Neural crest cell (in vitro differentiated cells): ENCODE measurements at places on chromosomes 7 and 10. TPM values are rescaled to one million over a fixed set of nuclear protein-coding genes. Genes with fewer than 3 reads are reported as not detected.
A peak's percentile ranks its signal among the peaks of the same experiment; 100 is the strongest.

The MYPN gene
- not detected in 2 replicates for total RNA-seq

The HYAL4 gene
- total RNA-seq = not detected in 2 replicates

The ZNF503 gene
- total RNA-seq = 14.6 and 15.9 TPM in 2 replicates

The CNOT4 gene
- total RNA-seq = 27.6 and 31.1 TPM in 2 replicates

The ZCCHC24 gene
- 24.3 and 26.5 TPM in 2 replicates for total RNA-seq

The SPACDR gene
- total RNA-seq = 1.0 and 1.4 TPM in 2 replicates

The FAM25G gene
- not detected in 2 replicates for total RNA-seq

The PLAU gene
- 3.5 and 4.2 TPM in 2 replicates for total RNA-seq

The CYP2C19 gene
- not detected in 2 replicates for total RNA-seq

The RAB11FIP2 gene
- 14.2 and 15.3 TPM in 2 replicates for total RNA-seq

The PRPS1L1 gene
- not detected in 2 replicates for total RNA-seq

DNA sequence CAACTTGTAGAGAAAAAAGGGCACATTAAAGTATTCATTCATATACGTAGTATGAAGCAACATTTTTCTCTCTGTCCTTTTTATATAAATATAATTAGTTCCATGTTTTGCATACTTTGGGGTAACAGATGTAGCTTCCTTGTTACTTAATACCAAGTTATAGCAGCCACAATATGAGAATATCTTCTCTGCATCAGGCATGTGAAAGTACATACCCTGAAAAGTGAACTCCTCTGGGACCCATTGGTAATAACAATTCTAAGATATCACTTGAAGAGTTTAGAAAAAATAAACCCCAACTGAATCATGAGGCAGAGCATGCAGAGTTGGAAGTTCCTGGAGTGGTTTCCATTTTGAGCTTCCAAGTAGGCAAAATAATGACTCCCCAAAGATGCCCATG lies 2.4 kb upstream of the CRPPA start:
- no peak for DNase-seq

DNA sequence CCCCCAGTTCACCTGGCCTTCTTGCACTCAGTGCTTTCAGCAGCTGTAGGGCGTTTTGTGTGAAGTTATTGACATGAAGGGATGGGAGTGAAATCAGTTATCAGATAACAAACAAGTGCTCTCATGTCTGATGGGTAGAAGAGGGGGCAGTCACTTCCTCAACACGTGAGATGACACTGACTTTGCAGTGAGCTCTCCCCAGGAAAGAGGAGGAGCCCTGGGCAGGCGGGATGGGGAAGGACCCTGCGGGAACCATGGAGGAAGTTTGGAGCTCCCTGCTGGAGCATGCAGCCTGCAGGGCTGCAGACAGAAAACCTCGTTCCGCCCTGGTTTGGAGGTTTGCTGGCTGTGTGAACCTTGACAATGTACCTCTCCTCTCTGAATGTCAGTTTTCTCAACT lies 38.7 kb downstream of the GPR26 start:
- DNase-seq = no peak

DNA sequence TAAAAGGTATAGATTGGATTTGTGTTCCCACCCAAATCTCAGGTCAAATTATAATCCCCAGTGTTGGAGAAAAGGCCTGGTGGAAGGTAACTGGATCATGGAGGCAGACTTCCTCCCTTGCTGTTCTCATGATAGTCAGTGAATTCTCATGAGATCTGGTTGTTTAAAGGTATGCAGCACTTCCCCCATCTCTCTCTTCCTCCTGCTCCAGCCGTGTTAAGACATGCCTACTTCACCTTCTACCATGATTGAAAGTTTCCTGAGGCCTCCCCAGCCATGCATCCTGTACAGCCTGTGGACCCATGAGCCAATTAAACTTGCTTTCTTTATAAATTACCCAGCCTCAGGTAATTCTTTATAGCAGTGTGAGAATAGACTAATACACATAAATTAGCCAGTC lies 39.1 kb downstream of the HTR7 start:
- no peak for DNase-seq

DNA sequence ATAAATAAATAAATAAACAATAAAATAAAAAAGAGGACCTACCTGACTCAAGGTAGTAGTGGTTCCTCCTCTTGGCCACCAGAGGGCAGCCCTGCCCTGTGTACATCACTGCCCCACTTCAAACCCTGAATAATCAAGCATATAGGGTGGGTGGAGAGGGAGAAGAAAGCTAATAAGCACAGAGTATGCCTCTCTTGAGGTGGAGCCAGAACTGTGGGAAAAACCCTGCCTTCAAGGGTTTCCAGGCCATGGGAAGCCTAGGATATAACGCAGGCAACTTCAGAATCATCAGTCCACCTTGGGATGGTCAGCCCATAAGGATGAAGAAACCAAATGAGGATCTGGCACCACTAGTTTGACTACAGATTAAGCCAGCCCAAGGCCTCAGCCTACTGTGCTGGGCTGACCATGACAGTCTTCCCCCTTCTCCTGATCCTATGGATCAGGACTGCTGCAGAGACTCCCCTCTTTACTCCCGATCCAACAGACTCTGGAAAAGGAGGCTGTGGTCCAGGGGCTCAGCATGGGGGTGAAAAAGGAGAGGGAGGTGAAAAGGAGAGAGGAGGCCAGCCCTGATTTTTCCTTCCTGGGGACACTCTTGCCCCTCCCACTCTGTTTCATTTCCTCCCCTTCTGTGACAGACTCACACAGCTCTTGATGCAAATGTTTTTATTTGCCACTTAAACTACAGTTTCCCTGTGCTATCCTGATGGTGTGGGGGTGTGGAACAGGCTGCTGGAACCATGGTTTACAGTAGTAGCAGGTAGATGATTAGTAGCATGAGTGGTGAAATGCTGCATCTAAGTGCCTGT lies 10.1 kb downstream of the AVPI1 start:
- no peak for DNase-seq

GRCh38 chr10:131810036-131810804 lies 90.6 kb upstream of the PPP2R2D start:
- no peak for DNase-seq

GRCh38 chr10:8004469-8005000 lies 50.0 kb upstream of the GATA3 start:
- no peak for DNase-seq

- DNase-seq = no peak
Measured at GRCh38 chr10:123133541-123134342, 2.0 kb upstream of the HMX3 start.

DNA sequence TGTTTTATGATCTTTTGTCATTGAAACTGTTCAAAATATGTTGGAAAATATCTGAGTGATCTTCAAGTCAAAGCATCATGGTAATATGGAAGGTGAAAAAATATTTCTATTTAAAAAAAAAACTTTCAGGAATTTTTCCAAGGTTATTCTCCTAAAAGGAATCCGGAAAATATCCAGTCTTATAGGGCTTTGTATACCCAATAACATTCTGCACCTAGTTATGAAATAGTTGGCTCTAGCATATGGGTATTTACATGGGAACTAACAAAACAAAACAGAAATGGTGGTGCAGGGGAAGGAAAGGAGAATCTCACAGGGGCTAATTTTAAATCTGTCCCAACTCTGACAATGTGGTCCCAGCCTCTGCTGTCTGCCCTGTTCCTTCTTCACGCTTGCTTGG lies 167.1 kb upstream of the RHEB start:
- no peak for DNase-seq

DNA sequence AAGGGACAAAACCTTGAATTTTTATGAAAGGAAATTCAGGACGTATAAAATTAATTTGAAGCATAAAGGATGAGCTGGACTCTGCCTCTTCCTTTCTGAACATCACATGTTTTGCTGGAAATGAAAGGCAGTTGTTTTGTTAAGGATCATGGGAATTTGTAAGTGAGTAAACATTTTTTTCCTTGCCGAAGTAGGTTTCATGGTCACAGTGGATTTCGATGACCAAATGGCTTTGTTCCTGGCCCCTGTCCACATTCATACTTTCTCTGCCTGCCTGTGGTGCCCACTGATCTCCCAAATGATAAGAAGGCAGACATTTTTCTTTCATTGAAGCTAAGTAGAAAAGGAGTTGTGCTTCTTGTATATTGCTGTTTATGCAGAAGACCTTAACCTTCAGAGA lies 104.2 kb downstream of the ARID5B start:
- DNase-seq = no peak

- DNase-seq = peak; percentile 47
Measured at GRCh38 chr10:128463991-128464760, 338.0 kb upstream of the MKI67 start.

- DNase-seq = no peak
Measured at GRCh38 chr7:153886506-153887441, 165.4 kb upstream of the DPP6 start.

GRCh38 chr10:93469454-93469853 lies 12.7 kb downstream of the MYOF start:
- no peak for DNase-seq

DNA sequence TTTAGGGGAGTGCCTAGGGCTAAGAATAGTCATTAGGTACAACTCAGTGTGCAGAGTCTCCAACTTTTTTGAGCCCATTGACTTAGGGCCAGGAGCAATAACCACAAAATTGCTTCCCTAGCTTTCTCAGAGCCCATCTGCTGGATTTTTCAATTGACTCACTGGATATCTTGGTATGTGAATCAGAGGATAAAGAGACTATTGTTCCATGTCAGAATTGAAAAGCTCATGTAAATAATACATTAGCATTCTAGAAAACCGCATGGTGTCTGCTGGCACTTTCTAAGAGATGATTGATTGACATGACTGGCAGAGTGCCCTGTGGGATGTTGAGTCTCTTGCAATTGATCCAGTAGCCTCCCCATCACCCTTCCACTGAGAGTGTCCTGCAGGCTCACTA lies 246.2 kb downstream of the CCDC7 start:
- no peak for DNase-seq

DNA sequence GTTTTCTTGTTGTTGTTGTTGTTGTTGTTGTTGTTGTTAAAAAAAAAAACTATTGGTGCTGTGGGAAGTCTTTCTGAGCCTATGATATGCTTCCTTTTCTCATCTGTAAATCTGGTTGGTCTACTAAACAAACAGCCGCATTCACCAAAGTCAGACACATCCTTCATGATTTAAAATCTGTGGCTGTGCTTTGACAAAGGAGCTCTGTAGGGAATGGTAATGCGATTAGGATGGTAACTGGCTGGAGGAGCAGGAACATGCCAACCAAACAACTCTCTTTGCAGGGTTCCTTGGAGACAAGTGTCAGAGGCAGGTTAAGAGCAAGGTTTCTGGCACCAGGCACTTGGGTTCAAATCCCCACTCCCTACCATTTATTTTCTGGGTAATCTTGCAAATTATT lies 14.9 kb upstream of the SP4 start:
- DNase-seq = no peak

DNA sequence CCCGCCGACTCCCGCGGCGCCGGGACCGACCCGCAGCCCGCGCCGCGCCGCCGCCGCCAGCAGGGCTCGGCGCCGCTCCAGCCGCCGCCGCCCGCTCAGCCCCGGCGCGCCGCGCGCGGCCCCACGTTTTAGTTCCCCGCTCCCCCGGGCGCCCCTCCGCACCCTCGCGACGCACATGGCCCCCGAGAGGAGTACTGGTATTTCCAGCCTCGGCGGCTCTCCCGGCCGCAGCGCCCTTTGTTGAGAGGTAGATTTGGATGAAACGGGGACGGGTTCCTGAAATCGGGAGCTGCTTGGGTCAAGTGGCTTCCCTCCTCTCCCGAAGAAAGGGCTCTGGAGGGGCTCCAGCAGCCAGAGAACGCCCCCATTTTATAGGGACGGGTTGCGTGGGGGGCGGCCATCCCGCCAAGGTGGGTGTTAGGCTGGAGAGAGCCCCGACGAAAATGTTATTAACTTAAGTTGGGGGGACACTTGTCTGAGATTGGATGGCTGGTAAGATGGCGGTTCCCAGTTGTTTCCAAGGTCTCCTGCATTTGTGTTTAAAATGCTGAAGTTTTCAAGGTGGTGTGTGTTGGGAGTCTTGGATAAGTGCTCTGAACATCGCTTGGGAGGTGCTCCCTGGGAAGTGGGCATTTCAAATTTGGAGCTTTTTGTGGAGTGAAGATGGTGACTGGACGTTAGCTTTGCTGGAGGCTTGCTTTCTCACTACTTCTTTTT lies 1.2 kb downstream of the BMI1 start:
- DNase-seq = no peak

- DNase-seq = no peak
Measured at GRCh38 chr7:28178599-28178998, 2.0 kb downstream of the JAZF1 start.

DNA sequence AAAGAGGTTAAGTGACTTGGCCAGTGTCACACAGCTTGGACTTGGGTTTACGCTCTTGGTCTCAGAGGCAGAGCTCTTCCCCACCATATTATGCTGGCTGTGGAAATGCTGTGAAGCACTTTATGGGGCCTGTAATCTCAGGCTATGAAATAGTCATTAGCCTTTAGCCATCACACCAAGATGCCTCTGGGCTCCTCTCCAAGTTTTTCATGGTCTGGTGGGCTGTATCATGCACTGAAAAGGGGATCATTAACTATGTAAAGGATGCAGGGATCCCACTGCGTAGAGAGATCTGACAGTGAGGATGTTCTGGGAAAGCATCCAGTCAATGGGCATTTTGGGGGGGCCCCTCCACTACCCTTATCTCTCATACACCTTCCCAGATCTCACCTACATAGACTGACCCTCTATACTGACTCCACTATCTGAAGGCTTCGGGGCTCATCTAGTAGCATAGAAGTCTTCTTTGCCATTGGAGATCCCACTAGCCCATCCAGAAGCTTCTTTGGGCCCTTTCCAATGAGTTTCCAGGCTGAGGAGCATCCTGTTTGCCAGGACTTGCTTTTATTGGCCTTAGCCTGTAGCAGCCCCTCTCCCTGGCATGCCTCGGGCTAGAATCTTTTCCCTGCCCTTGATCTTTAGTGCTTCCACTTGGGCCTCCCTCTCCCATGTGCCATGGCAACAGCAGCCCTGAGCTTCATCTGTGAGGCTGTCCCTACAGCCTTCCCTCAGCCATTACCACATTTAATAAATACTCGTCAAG lies 19.6 kb downstream of the FRMPD2 start:
- DNase-seq = no peak

- no peak for DNase-seq
Measured at GRCh38 chr7:48638041-48638440, 286.3 kb upstream of the CDC14C start.

DNA sequence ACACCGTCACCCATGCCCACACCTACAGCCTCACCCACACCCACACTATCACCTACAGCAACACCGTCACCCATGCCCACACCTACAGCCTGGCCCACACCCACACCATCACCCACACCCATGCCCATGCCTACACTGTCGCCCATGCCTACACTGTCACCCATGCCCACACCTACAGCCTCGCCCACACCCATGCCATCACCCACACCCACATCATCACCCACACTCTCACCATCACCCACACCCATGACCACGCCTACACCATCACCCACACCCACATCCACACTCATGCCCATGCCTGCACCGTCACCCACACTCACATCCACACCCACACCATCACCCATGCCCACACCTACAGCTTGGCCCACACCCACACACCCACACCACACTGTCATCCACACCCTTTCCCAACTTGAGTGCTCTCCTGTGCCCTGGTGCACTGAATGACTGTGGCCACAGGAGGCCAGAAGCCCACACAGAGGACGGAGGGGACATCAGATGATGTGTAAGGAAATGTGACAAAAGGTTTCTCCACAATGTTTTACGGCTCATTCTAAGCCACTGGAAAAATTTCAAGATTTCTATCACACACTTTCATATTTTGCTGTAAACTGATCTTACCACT lies 153.3 kb downstream of the WDR37 start:
- no peak for DNase-seq

- DNase-seq = no peak
Measured at GRCh38 chr7:28038175-28038797, 142.3 kb downstream of the JAZF1 start.
